Activated naive CD4-positive, alpha-beta T cell treated with anti-CD3 and anti-CD28 coated beads, Interleukin-2, amount 50 U/mL, for 72 hours (primary cell): ENCODE measurements at places on chromosomes 4 and X.

GRCh38 chrX:130878350-130879341 lies 24.4 kb downstream of the ENOX2 start:
- DNase-seq, result no peak

- DNase-seq, result no peak
These were observed 24.5 kb upstream of the CPLX1 start for GRCh38 chr4:850323-850945.

DNA sequence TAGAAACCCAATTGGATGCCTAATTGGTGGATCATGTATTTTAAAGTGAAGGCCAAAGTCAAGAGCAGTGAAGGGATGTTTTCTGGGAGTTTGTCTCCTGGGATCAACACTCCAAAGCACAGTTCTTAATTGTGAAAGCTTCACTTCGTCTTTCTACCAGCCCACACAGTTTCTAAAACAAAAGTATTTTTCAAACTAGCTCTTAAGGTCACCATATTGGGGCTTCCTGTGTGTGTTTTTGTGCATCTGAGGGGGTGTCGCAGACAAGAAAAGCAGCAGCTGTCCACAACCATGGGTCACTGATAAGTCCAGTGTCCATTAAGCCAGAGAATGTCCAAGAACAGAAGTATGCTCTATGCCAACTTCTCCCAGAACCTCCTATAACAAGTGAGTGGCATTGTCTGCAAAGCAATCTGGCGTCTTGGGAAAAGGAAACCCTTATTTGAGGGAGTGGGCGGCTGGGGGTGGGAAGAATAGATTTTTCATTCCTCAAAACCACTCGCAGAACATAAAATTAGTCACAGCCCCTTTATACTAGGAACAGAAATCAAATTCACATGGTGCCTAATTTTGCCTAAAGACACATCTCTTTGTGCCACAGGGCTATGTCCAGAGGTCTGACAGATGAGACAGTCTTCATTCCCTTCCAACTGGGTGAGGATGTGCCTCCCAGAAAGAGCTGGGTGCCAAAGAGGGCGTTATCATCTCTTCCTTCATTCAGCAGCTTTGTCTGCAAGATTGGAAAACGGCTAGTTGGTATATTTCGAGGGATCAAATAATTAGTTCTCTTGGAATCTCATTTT lies 610.4 kb downstream of the BCOR start:
- no peak for DNase-seq

GRCh38 chr4:107693132-107693531 lies 26.9 kb downstream of the PAPSS1 start:
- no peak for DNase-seq
